ENCODE measurements at places on chromosomes 4 and X.

DNA sequence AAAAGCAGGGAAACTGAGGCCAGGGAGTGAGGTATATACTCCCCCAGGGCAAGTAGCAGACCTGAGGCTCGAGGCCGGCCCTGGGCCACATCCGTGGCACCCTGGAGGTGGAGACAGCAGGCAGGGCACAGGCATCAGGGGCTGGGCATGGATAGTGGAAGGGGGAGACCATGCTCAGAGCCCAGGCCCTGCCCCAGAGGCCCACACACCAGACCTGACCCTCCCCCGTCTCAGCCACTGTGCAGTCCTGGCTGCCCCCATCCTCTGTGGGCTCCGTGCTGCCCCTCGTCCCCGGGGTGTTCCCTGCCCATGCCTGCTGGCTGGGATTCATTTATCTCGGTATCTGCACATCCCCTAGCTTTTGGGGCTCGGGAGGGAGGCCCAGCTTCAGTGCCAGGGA, 103.1 kb upstream of the NKX1-1 start:
- DNase-seq = no peak

DNA sequence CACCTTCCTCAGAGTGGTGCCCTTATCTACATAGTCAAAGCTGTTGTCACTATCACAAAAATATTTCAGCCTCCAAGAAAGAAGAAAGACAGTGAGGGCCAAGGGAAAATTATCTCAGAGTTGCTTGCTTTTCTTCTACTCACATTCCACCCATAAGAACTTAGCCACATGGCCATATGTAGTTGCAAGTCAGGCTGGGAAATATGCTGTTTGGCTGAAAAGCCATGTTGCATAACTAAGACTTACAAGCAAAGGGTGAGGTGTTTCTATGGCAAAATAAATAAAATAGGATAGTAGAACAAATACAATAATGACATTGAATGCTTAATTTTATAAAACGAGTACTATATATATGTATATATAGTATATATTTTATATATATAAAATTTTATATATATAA, 365.9 kb upstream of the PABPC4L start:
- DNase-seq = no peak

- no peak for DNase-seq
These were observed 175.8 kb downstream of the CCNG2 start for GRCh38 chr4:77332696-77333270.

- DNase-seq = no peak
These were observed 4.2 kb downstream of the RPS4X start for GRCh38 chrX:72272868-72273267.

GRCh38 chr4:95267081-95267480, 281.7 kb downstream of the UNC5C start:
- DNase-seq = no peak

Measured in NCI-H2171 treated with DMSO at 0.1 percent for 48 hours (cell line).